ENCODE measurements at places on chromosomes 1 and 21.
A peak's percentile ranks its signal among the peaks of the same experiment; 100 is the strongest.

GRCh38 chr1:179815641-179816040 lies 62.0 kb downstream of the TOR1AIP2 start:
- DNase-seq: peak; percentile 52

DNA sequence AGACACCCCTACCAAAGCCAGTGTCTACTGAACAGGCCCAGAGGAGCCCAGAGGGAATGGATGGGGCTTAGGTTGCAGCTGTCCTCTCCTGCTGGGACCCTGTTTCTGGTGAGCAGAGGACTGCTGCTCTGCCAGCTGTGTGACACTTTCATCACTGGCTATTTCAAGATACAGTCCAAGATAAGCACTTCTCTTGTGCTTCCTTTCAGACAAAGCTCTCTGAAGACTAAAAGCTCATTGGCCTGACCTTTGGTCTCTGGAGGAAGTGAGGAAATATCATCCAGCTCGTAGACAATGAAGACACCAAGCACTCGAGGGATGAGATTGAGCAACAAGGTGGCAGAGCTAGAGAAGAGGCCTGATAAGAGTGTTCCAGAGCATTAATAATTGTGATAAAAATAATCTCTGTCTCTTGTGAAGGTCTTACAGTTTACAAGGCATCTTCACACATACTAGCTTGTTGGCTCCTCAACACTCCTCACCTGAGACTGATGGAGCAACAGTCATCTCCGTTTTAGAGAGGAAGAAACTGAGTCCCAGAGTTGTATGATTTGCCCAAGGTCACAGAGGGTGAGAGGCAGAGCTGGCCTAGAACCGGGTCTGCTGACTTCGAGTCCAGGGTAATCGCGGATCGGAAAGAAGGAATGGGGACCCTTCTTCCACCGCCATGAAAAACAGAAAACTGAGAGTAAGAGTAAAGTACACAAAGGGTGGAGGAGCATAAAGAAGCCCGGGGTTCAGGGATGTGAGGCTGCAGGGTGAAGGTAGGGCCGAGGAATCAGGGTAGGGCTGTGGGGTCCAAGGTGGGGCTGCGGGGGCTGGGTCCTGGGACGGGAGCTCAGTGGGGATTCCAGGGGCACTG lies 666 bp downstream of the PAFAH2 start:
- DNase-seq: no peak

DNA sequence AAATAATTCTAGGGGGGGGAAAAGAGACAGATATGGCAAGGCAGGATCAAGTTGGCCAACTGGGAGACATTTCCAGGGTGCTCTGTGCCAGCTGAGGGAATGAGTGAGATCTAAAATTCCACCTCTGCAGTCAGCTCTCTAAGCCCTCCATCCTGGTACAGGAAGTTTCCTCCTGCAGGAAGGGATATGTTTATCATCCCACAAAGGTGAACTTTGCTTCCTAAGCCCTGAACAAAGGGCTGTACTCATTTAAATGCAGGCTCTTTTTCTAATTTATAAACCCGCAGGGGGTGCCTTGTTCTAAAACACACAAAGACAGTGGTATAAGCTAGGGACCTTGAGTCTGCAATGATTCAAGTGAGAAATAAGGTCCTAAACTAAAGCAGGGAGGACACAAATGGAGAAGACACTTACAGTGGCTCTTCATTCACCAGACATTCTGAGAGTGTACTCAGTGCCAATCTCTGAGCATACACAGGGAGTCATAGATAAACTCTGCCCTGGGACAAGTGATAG lies 3.6 kb upstream of the TNFSF4 start:
- no peak for DNase-seq

- DNase-seq: no peak
Observed at GRCh38 chr1:103541431-103541830, 15.9 kb downstream of the RNPC3 start.

DNA sequence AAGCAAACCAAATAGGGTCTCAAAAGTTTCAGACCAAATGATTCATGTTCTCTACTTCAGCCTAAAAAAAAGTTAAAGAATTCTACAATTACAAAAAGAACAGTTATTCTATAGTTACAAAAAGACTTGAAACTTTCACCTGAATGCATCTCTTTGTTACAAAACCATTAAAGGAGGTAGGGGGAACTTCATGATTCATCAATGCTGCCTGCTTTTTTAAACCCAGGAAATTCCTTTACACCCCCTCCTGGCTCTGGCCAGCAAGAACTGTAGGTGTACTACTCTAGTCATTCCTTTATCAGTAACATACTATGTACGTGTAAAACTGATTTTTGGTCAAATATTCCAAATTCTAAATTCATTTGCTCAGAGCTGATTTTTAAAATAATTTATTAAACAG lies 5.0 kb downstream of the FAF1 start:
- no peak for DNase-seq

GRCh38 chr1:21938732-21939538 lies 1.8 kb upstream of the HSPG2 start:
- no peak for DNase-seq

- no peak for DNase-seq
Observed at GRCh38 chr1:36737767-36738166, 255.1 kb upstream of the CSF3R start.

DNA sequence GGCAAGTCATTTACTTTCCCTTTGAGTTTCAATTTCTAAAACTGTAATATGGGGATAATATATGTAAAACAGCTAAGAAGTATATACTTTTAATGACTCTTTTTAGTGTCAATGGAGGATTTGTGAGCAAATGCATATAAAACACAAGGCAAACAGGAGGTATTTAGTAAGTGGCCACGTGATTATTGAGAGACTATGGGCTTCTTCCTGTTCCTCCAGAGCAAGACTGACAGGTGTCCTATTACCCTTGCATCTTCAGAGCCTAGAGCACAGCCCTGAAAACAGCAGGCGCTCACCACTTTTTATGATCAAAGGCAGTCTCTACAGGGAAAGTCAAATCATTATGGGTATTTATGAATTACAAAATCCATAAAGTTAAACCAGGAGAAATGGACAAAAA lies 941 bp upstream of the ROR1 start:
- no peak for DNase-seq

GRCh38 chr1:245572709-245573108 lies 417.9 kb downstream of the KIF26B start:
- no peak for DNase-seq

DNA sequence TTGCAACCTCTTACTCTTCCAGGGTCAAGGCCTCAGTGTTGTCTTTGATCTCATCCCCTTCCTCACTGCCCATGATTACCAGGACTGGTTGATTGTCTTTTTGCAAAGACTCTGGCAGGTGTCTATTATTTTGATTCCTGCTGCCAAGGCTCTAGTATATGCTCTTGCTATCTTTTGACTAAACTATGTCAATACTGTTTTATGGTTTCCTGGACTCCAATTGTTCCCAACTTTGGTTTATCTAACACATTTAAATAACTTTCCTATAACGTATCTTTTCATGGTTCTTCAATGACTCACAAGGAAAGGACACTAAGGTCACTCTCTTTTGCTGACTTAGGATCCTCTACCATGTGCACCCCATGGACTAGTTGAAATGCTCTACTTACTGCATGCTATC lies 141.5 kb downstream of the PTPRC start:
- DNase-seq: no peak

DNA sequence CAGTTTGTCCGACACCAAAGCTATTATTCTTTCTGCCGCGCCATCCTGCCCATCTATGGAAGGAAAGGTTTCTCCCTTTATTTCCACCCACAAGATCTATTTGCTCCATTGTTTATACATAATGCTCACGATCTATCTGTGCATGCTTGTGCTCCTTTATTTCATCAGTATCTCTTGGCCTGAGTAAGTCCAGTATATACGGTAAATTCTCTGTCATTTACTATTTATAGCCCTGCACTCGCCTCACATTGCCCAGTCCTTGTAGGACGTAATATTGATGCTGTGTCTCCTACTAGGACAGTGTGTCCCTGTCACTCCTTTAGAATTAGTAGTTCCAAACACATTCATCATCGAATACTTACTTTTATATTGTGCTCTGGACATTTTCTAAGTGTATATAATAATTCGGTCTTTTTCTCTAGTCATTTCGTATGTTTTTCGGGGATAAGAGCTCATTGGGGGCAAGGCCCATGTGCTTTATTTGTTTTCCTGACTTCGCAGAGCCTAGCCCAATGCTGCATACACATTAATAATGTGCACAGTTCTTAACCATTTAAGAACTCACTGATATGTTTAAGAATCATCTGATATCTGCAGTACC lies 3.1 kb upstream of the NID1 start:
- no peak for DNase-seq

DNA sequence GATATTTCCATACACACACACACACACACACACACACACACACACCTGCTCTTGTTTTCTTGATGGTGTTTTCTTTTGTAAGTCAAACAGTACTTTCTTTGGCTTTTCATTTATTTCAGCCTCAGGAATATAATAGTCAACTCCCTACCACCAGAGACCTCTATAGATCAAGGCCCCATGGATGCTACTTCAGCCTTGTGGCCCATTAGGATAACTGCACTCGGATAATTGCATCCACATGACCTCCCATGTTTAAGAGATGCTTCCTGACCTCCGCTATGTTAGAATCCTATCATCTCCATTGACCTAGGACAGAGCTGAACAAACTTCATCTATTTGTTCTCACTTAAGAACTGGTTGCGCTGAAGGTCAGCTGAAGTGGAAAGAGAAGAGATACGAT lies 1094.0 kb upstream of the B3GALT2 start:
- no peak for DNase-seq

DNA sequence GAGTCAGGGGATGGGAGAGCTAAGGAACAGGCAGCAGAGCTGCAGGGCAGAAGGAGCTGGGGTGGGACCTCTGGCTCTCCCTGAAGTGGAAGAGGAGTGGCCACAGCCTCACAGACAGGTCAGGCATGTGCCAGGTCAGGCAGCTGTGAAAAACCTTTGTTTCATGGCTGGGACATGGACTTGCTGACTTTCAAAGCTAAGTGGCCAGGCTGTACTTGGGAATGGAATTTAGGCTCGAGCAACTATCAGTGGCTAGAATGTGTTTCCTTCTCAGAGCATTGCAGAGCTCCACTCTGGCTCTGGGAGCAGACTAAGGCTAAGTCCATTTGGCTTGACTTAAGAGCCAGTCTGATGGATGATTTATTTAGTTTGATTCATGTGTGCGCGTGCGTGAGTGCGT lies 385.1 kb downstream of the LMX1A start:
- DNase-seq: no peak

GRCh38 chr1:170402476-170403311 lies 129.3 kb upstream of the GORAB start:
- no peak for DNase-seq

GRCh38 chr21:46550116-46550941 lies 54.6 kb downstream of the S100B start:
- DNase-seq: no peak

GRCh38 chr1:156033011-156033410 lies 12.3 kb upstream of the SSR2 start:
- no peak for DNase-seq

- DNase-seq: no peak
Observed at GRCh38 chr1:108897865-108898720, 21.3 kb downstream of the GPSM2 start.

GRCh38 chr1:200771625-200772555 lies 33.2 kb downstream of the CAMSAP2 start:
- no peak for DNase-seq

- DNase-seq: no peak
Observed at GRCh38 chr1:240666568-240667198, 54.7 kb upstream of the GREM2 start.

DNA sequence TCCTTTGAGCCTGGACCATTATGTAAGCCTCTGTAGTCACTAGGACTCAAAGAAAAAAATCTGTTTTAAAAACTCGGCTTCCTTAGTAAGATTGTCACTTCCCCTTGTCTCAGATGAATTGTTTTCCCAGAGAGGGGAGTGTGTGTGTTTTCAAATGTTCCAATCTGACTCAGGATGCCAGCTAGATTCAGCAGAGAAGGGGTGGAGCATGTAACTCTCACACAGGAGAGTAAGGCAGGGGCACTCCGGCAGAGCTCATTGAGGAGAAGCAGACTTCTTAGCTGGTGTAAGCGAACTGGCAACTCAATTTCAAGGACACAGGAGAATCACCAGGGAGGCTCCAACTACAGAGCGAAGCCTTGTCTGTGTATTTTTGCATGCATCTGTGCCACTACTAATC lies 623.2 kb downstream of the LMO4 start:
- DNase-seq: no peak

GRCh38 chr1:11053758-11054137 lies 6.1 kb downstream of the SRM start:
- no peak for DNase-seq

GRCh38 chr1:187236676-187237075 lies 407.9 kb downstream of the PLA2G4A start:
- no peak for DNase-seq

GRCh38 chr1:17427696-17428660 lies 11.5 kb downstream of the RCC2 start:
- no peak for DNase-seq

DNA sequence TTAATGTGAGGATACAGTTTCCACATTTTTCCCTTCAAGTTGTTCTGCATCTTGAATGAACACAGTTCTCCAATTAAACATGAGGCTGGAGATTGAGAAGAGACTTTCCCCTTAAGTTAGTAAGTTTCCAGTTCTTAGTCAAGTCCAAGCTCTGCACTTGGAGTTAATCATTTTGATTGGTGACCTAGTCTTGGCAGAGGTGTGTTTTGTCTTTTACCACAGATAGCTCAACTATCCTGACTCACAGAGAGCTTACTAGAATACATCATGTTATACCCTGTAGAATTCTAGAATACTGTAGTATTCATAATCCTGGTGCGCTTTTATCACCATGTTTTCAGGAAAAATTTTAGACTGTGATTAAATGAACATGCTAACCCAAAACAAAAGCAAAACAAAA lies 129.2 kb downstream of the CYYR1 start:
- no peak for DNase-seq

- no peak for DNase-seq
Observed at GRCh38 chr1:203954788-203955552, 93.6 kb downstream of the SNRPE start.

DNA sequence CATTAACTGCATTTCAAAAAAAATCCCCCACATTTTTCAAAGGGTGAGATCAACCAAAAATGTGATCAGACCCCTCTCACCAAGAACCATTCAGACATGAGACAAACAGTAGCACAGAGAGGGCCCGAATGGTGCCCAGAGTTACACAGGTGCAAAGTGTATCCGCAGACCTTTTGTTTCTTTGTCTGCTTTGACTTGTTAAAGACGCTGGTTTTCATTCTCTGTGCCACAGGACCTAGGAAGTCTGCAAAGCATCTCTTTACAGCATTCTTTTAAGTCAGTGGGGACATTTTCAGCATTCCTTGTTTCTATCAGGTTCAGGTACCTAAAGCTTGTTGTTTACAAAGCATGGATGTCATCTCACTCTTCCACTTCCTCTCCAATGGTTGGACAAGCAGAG lies 87.2 kb upstream of the MAP1LC3C start:
- no peak for DNase-seq

GRCh38 chr1:5505944-5506343 lies 486.3 kb downstream of the NPHP4 start:
- no peak for DNase-seq

- DNase-seq: no peak
Observed at GRCh38 chr1:39326836-39327235, 122.3 kb downstream of the MACF1 start.

GRCh38 chr21:27578741-27579265 lies 611.9 kb upstream of the ADAMTS5 start:
- DNase-seq: no peak

All from hypothalamus (tissue), 51 donors.